Stimulated activated CD8-positive, alpha-beta memory T cell treated with anti-CD3 and anti-CD28 coated beads, Interleukin-4, amount 100 ng/mL, for 1 hour (primary cell): ENCODE measurements at places on chromosomes 16 and 17.

- DNase-seq, result no peak
Observed at GRCh38 chr16:86317813-86318650, 192.3 kb upstream of the FOXF1 start.

DNA sequence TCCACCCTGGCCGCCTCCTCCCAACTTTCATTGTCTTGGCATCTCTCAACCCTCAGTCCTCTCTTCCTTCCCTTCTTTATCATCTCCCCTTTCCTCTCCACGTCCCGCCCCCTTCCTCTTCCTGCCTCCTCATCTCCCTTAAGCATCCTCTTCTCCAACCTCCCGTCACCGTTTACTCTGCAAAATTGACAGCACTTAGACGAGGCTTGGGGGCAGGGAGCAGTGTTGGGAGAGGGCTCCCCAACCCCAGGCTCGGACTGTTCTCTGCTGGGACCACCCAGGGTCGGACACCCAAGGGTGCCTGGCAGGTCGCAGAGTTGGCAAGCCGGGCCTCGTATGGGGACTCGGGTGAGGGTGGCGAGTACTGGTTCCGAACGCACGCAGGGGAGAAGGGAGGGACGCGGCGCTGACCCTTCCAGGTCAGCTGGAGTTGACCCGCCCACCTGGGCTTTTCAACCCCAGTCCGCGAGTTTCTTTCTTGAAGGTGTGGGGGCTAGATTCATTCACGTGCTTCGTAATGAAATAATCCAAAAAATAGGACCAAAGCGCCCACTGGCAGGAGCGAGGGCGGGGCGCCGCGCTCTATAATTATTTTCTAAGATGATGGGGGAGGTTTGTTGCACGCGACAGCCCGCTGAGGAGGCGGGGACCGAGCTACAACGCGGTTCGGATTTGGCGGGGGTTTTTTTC is 775 bp upstream of the PAGR1 start:
- no peak for DNase-seq

- no peak for DNase-seq
Observed at GRCh38 chr17:51442088-51442865, 181.9 kb downstream of the UTP18 start.

DNA sequence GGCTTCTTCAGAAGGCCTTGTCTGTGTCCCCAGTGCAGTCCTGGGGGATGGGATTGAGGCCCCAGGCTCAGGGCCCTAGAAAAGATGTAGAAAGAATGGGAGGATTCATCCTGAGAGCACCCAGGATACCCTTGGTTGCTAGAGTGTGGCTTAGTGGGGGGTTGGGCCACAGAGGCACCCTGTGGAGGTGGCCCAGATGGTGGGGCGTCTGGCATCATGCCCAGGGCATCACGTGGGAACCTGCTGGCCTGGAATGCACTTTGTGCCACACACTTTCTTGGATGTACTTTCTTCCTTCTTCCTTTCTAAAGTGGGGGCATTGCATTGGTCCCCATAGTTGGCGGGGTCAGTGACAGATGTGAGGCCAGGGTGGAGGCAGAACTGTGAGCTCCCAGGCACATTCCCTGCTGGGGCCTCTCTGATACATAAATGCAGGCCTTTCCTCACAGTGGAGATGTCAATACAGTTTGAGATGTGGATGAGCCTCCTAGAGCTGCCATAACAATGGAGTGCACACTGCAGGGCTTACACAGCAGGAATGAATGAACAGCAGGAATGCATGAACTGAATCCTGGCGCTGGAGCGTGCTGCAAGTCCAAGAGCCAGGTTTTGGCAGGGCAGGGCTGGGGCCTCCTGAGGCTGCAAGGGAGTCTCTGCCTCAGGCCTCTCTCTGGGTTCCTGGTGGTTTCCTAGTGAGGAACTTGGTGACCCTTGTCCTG is 43.3 kb downstream of the MGAT5B start:
- no peak for DNase-seq

GRCh38 chr17:36001110-36001771 is at the start of gene CCL15:
Gene CCL15, minus strand, starts transcription at chr17:36001553. Its CDS starts 61 bp downstream, at chr17:36001492.
- DNase-seq, result no peak

DNA sequence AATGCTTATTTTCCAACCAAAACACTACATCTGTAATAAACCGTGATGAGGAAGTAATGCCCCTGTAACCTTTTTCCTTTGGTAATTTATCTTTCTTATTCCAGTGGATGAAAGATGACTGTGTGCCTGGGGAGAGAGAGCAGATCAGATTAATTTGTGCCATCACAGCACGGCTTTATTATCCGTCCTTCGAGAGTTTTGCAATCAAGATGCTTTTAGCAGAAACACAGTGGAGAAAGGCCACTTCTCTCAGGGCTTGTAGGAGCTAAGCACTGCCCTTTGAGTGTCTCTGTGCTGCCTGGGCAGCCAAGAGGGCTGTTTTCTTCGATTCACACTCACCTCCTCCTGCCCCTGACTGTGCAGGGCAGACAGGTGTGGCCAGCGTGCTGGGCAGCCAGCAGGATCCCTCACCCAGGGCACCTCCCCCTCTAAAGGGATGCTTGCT is 190.2 kb downstream of the PRKCA start:
- no peak for DNase-seq

DNA sequence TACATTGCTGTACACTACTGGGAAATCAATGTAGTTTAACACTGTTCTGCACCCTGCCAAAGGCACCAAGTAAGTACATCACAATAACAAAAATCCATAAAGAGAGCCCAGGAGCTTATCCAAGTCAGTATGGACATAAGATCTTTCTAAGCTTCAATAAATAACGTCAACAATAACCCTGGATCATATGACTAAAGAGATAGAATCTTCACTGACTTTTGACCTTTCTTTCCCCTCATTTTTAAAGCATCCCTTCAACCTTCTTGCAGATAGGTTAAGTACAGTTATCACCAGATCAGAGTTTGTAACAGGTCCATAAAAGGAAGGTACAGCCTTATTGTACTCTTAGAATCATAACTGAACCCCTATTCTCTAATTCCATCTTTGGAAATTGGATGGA is 2.3 kb downstream of the CEP20 start:
- DNase-seq, result no peak
